ENCODE measurements at places on chromosomes 1 and 21. TPM values are rescaled to one million over a fixed set of nuclear protein-coding genes. Genes with fewer than 3 reads are reported as not detected.

The EYA3 gene
- 27.6 TPM for total RNA-seq

The CYYR1 gene
- total RNA-seq = not detected

The PTPRC gene
- not detected for total RNA-seq

The PRAMEF9 gene
- total RNA-seq = not detected

The COL9A2 gene
- total RNA-seq = 0.14 TPM

The PGLYRP3 gene
- total RNA-seq = not detected

The GJB3 gene
- not detected for total RNA-seq

The AKR7A3 gene
- 0.29 TPM for total RNA-seq

The RGS13 gene
- not detected for total RNA-seq

The COL11A1 gene
- total RNA-seq = 17.5 TPM

The ESRRG gene
- not detected for total RNA-seq

The PCAT6 gene
- total RNA-seq = 0.86 TPM

The IVL gene
- not detected for total RNA-seq

The TNNI3K gene
- not detected for total RNA-seq

The MPL gene
- 0.86 TPM for total RNA-seq

The IRF6 gene
- under 0.01 TPM for total RNA-seq

The PTCH2 gene
- 0.22 TPM for total RNA-seq

The CYP4Z1 gene
- total RNA-seq = not detected

The KHDC4 gene
- 26.3 TPM for total RNA-seq

The HSD3B2 gene
- not detected for total RNA-seq

The ATAD3C gene
- not detected for total RNA-seq

The MTF2 gene
- 15.1 TPM for total RNA-seq

The MR1 gene
- 4.9 TPM for total RNA-seq

The DPYD gene
- total RNA-seq = 24.1 TPM

The CD84 gene
- not detected for total RNA-seq

The TCEA3 gene
- total RNA-seq = 6.4 TPM

The ARHGAP30 gene
- under 0.01 TPM for total RNA-seq

The DISP3 gene
- total RNA-seq = not detected

The PRKCZ gene
- 1.6 TPM for total RNA-seq

The TAS1R3 gene
- total RNA-seq = 0.14 TPM

The CLCA4 gene
- total RNA-seq = not detected

The LRP8 gene
- total RNA-seq = 55.1 TPM

The TMEM35B gene
- 22.3 TPM for total RNA-seq

The RALGPS2 gene
- 21.8 TPM for total RNA-seq

The C1QTNF12 gene
- 0.44 TPM for total RNA-seq

The MCOLN2 gene
- 0.29 TPM for total RNA-seq

The CD52 gene
- not detected for total RNA-seq

The S100A8 gene
- not detected for total RNA-seq

The MMEL1 gene
- not detected for total RNA-seq

The CD5L gene
- not detected for total RNA-seq

The NTMT2 gene
- not detected for total RNA-seq

The IFNLR1 gene
- total RNA-seq = not detected

The ATP1A2 gene
- total RNA-seq = not detected

The SYT14 gene
- 1.8 TPM for total RNA-seq

The TBCE gene
- 23.4 TPM for total RNA-seq

The AHCYL1 gene
- total RNA-seq = 67.3 TPM

The CHIA gene
- not detected for total RNA-seq

The CLCA2 gene
- 0.44 TPM for total RNA-seq

The OR2T33 gene
- not detected for total RNA-seq

The SPRR2A gene
- total RNA-seq = not detected

The ZNF670 gene
- 2.9 TPM for total RNA-seq

The FMO2 gene
- total RNA-seq = under 0.01 TPM

All from placental pericyte (primary cell).